ENCODE measurements at places on chromosomes 3 and 15. TPM values are rescaled to one million over a fixed set of nuclear protein-coding genes. Genes with fewer than 3 reads are reported as not detected.

The TLR9 gene
- total RNA-seq, result not detected

The SENP2 gene
- total RNA-seq, result 52.4 TPM

The MORC1 gene
- not detected for total RNA-seq

The GDPGP1 gene
- total RNA-seq, result 5.1 TPM

The ZNF385D gene
- total RNA-seq, result not detected

The CDHR4 gene
- total RNA-seq, result not detected

The IQCF5 gene
- not detected for total RNA-seq

The TEX55 gene
- not detected for total RNA-seq

The CD200R1 gene
- total RNA-seq, result 0.11 TPM

The MESP1 gene
- total RNA-seq, result 1.00 TPM

The ATP13A5 gene
- not detected for total RNA-seq

The GABRA5 gene
- total RNA-seq, result not detected

The SNX1 gene
- 75.7 TPM for total RNA-seq

The DPPA4 gene
- total RNA-seq, result not detected

The ITIH3 gene
- total RNA-seq, result 0.23 TPM

The RBP2 gene
- total RNA-seq, result 28.0 TPM

The GUCA1C gene
- not detected for total RNA-seq

The ADCY5 gene
- total RNA-seq, result 0.91 TPM

The CCR8 gene
- total RNA-seq, result not detected

The CLDN16 gene
- total RNA-seq, result 0.27 TPM

The MYL3 gene
- 13.8 TPM for total RNA-seq

The ERICH6 gene
- not detected for total RNA-seq

The LRRIQ4 gene
- total RNA-seq, result not detected

The RABL3 gene
- 14.6 TPM for total RNA-seq

The TMEM212 gene
- total RNA-seq, result not detected

The DUOXA2 gene
- total RNA-seq, result 1.6 TPM

The DNAH12 gene
- 0.45 TPM for total RNA-seq

The IGF2BP2 gene
- total RNA-seq, result 80.8 TPM

The GATA2 gene
- total RNA-seq, result 13.3 TPM

The SLC22A13 gene
- 0.63 TPM for total RNA-seq

The C3orf52 gene
- total RNA-seq, result 64.5 TPM

The CASR gene
- total RNA-seq, result not detected

The FOXB1 gene
- not detected for total RNA-seq

The SLC6A1 gene
- total RNA-seq, result not detected

The MBD4 gene
- 39.8 TPM for total RNA-seq

The TRIM42 gene
- not detected for total RNA-seq

The P2RY1 gene
- total RNA-seq, result 6.0 TPM

The GPR62 gene
- total RNA-seq, result not detected

The PPP1R14D gene
- total RNA-seq, result not detected

The GALNT15 gene
- total RNA-seq, result not detected

The MRPL3 gene
- 123 TPM for total RNA-seq
